ENCODE measurements at places on chromosomes 2 and 18.

GRCh38 chr2:43524177-43524965 is 71.5 kb downstream of the THADA start:
- no peaks in the 10 kb centered on the region for H3K27me3 ChIP-seq
- H3K27ac ChIP-seq, result no peak overlapping the region
- H3K4me3 ChIP-seq, result no peak overlapping the region
- H3K36me3 ChIP-seq, result peaks cover 4% of the 10 kb centered on the region
- no peaks in the 10 kb centered on the region for H3K4me1 ChIP-seq

DNA sequence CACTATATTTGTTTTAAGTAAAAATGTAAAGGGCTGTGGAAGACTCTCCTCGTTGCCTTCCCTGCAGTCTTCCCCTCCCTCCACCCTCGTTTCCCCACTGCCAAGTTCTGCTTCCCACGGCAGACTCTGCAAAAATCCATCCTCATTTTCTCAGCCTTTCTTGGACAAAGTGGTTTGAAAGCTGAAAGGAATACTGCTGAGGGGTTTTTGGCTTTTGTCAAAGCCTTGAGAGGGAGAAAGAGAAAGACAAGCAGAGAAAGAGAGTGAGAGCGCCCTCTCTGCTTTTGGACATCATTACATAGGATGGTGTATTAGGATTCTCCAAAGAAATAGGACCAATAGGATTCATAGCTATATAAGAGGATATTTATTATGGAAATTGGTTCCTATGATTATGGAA is 455.9 kb upstream of the SOX11 start:
- no peaks in the 10 kb centered on the region for H3K36me3 ChIP-seq
- DNase-seq, result no peak
- H3K4me3 ChIP-seq, result no peak overlapping the region
- peaks cover 3% of the 10 kb centered on the region for H3K27me3 ChIP-seq
- H3K27ac ChIP-seq, result no peak overlapping the region

DNA sequence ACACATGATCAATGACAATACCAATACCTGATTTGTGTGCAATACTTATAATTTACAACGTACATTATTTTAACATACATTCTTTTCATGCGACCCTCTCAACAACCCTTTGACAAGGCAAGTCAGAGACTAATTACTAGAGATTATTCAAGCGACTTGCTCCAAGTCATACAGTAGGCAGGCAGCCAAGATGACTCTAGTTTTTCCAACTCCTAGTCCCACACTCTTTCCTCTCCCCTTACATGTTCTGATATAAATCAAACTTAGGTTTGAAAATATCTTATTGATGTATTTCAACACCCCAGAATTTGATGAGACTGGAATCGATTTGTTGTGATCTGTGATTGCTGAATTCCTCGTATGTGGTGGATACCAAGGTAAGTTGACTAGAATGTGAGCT is 8.0 kb upstream of the CYP27C1 start:
- peaks cover 18% of the 10 kb centered on the region for H3K4me1 ChIP-seq
- no peaks in the 10 kb centered on the region for H3K36me3 ChIP-seq
- H3K27ac ChIP-seq, result no peak overlapping the region
- DNase-seq, result no peak
- peaks cover 5% of the 10 kb centered on the region for H3K27me3 ChIP-seq

DNA sequence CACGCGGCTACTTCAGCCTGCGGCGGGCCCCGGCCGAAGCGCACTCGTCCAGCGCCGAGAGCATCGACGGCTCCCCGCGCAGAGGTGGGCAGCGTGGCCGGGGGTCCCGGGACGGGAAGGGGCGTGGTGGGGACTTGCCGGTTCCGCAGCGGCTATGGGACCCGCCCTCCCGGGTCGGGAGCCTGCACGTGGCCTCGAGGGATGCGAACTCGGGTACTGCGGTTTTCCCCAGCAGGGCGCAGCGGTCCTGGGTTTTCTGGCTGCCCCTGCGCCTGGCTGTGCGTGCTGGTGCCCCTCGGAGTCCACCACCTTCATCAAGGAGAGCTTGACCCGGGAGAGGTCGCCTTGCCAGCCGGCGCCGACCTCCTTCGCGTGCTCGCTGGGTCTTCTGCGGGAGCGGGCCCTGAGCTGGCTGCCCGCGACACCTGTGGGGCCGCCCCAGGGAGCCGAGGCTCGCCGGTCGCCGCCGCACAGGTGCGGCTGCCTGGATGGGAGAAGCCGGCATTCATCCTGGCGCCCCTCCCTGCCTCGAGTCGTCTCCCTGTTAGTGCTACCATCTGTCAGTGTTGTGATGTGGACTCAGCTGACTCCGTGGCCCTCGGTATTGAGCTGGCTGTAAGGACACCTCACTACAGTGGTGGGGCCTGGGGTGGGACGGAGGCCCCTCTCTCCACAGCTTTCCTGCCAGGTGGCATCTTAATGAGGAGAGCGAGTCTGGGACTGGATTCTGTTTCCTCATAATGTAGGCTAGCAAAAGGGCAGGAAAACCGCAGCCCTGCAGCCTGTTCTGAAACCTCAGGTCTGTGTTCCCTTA is 177.3 kb downstream of the AGAP1 start:
- peaks cover 36% of the 10 kb centered on the region for H3K4me1 ChIP-seq
- no peak overlapping the region for H3K27ac ChIP-seq
- H3K4me3 ChIP-seq, result peak overlapping the region; percentile 94
- peaks cover 12% of the 10 kb centered on the region for H3K27me3 ChIP-seq
- DNase-seq, result no peak

DNA sequence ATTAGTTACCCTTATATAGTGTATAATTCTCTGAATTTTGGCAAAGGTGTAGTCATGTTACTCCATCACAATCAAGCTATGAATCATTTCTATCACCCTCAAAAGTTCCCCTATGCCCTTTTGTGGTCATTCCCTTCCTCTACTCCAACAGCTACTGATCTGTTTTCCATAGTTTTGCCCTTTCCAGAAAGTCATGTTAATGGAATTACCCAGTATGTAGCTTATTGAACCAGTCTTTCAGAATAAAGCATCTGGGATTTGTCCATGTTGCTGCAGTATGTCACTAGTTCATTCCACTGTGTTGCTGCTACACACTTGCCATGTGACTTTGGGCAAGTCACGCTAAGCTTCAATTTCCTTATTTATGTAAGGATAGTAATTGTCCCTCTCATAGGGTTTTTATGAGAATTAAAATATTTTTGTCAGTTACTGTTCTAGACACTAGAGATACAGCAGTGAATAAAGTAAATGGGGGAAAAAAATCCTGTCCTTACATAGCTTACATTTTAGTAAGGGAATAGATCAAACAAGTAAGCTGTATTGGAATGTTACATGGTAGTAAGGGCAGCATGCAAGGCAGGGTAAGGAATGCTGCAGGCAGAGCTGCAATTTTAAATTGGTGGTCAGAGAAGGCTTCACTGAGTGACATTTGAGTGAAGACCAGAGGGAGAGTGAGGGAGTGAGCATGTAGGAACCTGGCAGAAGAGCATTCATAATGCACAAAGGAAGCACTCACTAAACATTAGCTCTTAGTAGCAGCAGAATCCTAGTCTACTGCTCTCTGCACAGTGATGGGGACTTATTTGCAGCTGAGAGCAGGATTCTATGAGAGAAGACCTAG is 80.3 kb upstream of the TSPYL6 start:
- DNase-seq, result no peak
- H3K4me1 ChIP-seq, result peaks cover 2% of the 10 kb centered on the region
- H3K4me3 ChIP-seq, result no peak overlapping the region

GRCh38 chr2:188720811-188721605 is 253.2 kb upstream of the COL3A1 start:
- DNase-seq, result no peak
- H3K27ac ChIP-seq, result no peak overlapping the region
- no peak overlapping the region for H3K4me3 ChIP-seq
- no peaks in the 10 kb centered on the region for H3K27me3 ChIP-seq
- no peaks in the 10 kb centered on the region for H3K36me3 ChIP-seq

DNA sequence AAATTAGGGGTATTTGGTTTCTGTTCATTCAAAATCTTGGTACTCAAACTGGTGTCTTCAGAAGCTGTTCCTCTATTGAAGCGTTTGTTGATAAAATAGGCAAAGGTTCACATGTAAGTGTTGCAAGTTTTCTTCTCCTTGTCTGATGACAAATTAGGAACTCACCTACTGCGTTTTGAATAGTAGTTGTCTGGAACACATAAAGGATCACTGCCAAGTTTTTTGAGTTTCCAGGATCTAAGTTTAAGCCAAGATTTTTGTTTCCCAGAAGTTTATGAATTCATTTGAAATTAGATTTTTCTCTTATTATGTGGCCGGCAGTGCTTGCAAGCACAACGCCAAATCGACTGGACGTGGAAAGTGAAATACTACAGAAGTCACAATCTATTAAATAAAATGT is 85.4 kb downstream of the ARHGEF33 start:
- DNase-seq, result no peak
- H3K4me3 ChIP-seq, result no peak overlapping the region
- no peaks in the 10 kb centered on the region for H3K36me3 ChIP-seq
- H3K27me3 ChIP-seq, result no peaks in the 10 kb centered on the region
- H3K4me1 ChIP-seq, result peaks cover 13% of the 10 kb centered on the region

- H3K36me3 ChIP-seq, result peaks cover 20% of the 10 kb centered on the region
- H3K4me1 ChIP-seq, result no peaks in the 10 kb centered on the region
- H3K27me3 ChIP-seq, result peaks cover 26% of the 10 kb centered on the region
- DNase-seq, result no peak
Measured at GRCh38 chr18:78780719-78781600, 198.7 kb upstream of the SALL3 start.

GRCh38 chr2:157170299-157170698 is 87.2 kb upstream of the GALNT5 start:
- H3K27ac ChIP-seq, result no peak overlapping the region
- H3K36me3 ChIP-seq, result no peaks in the 10 kb centered on the region
- no peak overlapping the region for H3K4me3 ChIP-seq

- no peak overlapping the region for H3K4me3 ChIP-seq
- no peaks in the 10 kb centered on the region for H3K36me3 ChIP-seq
- H3K4me1 ChIP-seq, result no peaks in the 10 kb centered on the region
- H3K27ac ChIP-seq, result no peak overlapping the region
- DNase-seq, result no peak
Measured at GRCh38 chr2:164145093-164145987, 409.5 kb upstream of the FIGN start.

- H3K4me3 ChIP-seq, result no peak overlapping the region
- no peaks in the 10 kb centered on the region for H3K27me3 ChIP-seq
- no peak overlapping the region for H3K27ac ChIP-seq
- H3K36me3 ChIP-seq, result no peaks in the 10 kb centered on the region
Measured at GRCh38 chr2:66137606-66138130, 297.3 kb upstream of the MEIS1 start.

GRCh38 chr2:62287899-62288880 is 92.3 kb downstream of the B3GNT2 start:
- H3K4me1 ChIP-seq, result peaks cover 5% of the 10 kb centered on the region
- DNase-seq, result no peak
- peaks cover 14% of the 10 kb centered on the region for H3K36me3 ChIP-seq
- H3K27ac ChIP-seq, result no peak overlapping the region
- no peak overlapping the region for H3K4me3 ChIP-seq
- H3K27me3 ChIP-seq, result peaks cover 2% of the 10 kb centered on the region

DNA sequence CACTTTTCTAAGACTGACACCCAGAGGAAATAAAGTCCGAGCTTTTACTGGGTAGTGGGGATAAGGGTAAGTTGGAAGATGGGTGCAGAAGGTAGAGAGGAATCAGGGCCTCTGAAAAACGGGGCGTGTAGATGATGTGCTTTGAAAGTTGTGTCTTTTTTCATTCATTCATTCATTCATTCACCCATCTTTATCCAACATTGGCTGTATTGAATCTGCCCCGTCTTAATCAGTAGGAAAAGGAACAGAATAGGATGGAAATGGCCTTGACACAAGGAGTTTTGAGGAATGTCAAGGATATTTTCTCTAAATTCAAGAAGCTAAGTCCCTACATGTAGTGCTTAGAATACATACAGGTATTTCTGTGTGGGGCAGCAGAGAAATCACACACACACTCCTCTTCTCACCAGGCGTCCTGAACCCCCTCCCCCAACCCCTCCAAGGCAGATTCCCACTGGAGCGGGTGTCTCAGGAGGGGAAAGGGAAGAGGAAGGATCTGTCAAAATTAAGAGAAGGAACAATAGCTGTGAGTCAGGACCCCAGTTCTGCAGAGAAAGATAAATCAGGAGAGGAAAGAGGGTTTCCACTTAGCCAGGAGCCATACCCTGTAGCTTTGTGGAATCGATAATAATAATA is 13.9 kb downstream of the DYSF start:
- peaks cover 10% of the 10 kb centered on the region for H3K27me3 ChIP-seq
- DNase-seq, result peak; percentile 56

DNA sequence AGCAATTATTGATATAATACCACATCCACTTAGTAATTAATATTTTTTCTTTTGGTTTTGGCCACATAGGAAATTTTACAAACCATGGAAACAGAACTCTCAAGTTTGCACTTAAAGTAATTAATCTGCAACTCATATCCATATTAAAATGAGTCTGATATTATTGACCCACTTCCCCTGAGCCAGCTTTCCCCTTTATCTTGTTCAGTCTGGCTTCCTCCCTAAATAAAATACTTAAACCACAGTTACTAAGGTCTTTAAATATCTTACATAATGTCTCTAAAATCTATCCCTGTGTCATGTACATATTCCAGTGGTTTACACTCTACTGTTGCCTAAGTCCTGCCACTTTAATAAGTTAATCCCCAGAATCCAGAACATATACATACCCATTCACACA is 564.9 kb upstream of the FSHR start:
- H3K4me3 ChIP-seq, result no peak overlapping the region
- no peak for DNase-seq
- no peaks in the 10 kb centered on the region for H3K27me3 ChIP-seq
- H3K36me3 ChIP-seq, result no peaks in the 10 kb centered on the region
- H3K4me1 ChIP-seq, result peaks cover 6% of the 10 kb centered on the region

DNA sequence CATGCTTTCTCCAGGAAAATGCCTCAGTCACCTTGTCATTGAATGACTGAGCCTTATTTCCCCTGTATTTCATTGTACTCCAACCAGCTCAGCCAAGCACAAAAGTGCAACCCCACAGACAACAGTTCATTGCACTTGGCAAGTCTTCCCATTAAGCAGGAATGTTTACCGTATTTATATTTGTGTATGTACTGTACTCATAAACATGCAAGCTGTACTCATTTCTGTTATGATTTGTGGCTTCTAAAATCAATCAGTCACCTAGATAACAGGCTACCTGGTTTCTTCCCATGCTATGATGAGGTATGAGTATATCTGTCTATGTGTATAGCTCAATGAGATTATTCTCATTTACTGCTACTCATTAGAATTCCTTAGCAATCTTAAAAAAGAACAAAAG is 505.5 kb upstream of the FAM98A start:
- H3K27me3 ChIP-seq, result no peaks in the 10 kb centered on the region
- no peak overlapping the region for H3K4me3 ChIP-seq
- H3K27ac ChIP-seq, result no peak overlapping the region
- DNase-seq, result no peak
- no peaks in the 10 kb centered on the region for H3K4me1 ChIP-seq
- H3K36me3 ChIP-seq, result no peaks in the 10 kb centered on the region

GRCh38 chr2:26941486-26941885 is 29.0 kb upstream of the MAPRE3 start:
- no peak for DNase-seq
- H3K36me3 ChIP-seq, result no peaks in the 10 kb centered on the region
- H3K4me3 ChIP-seq, result no peak overlapping the region
- peaks cover 5% of the 10 kb centered on the region for H3K4me1 ChIP-seq
- H3K27ac ChIP-seq, result no peak overlapping the region
- H3K27me3 ChIP-seq, result peaks cover 10% of the 10 kb centered on the region
